ENCODE measurements at places on chromosomes 16 and 17.

DNA sequence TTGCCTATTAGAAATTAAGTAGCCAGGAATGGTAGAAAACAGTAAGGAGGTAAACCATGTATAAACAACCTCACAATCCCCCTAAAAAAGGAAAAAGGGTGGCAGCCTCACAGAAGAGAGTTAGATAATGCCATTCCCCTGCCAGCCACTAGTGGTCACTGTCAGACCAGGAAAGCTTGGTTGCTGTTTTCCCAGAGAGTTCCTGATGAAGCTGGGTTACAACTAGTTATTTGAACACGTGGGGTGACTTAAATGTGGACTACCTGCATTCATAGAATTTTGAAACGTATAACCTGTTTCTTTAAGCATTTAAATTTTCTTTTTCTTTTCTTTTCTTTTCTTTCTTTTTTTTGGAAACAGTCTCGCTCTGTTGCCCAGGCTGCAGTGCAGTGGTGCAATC is 5.8 kb downstream of the GPRC5C start:
- DNase-seq = no peak

DNA sequence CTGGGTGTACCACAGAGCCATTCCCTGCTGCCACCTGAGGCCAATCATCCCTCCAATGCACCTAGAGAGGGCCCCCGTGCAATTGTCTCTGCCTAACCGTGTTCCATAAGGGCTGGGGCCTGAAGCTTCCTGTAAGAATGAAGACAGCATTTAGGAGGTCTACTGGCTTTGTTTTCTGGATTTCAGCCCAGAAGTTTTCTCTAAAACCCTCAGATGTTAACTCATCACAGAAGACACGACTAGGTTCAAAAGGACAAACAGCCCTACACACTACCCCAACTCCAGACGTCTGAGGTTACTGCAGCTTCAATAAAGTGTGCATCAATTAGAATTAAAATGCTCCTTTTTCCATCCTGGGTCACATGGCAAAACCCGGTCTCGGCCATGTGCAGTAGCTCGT is 10.8 kb upstream of the DRG2 start:
- DNase-seq = no peak

DNA sequence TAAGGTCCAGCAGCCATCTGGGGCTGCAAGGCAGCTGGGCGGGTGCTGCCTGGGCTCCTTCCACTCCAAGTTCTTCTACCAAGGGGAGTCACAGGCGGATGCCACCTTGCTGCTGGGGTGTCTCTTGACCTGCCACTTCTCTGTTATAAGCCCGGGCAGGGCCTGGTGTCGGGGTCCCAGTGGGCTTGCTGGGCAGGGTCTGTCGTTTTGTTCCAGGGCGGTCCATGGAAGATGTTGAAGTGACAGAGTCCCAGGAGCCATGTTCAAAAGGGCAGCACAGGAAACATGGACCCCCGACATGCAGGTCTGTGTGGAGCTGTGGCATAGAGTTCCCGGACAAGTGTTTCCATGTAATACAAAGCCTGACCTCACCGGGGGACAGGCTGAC is 91.1 kb downstream of the TNFRSF13B start:
- DNase-seq = no peak

- DNase-seq = no peak
Measured at GRCh38 chr17:66711401-66711800, 123.5 kb upstream of the CACNG5 start.

- DNase-seq = peak; percentile 44
Measured at GRCh38 chr17:80855948-80856862, 135.4 kb upstream of the CHMP6 start.

DNA sequence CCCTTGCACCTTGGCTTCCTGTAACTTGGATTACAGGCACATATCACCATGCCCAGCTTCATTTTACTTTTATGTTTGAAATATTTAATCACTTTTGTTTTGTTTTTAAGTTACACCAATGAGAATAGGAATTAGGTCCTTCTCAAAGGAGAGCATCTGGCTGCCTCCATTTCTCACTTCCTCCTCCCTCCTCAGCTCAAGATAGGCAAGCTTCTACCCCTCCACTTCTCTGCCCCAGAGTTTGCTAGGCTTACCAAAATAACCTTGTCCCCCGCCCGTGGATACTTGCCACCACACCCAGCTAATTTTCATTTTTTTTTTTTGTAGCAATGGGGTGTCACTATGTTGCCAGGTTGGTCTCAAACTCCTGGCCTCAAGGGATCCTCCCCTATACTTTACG is 17.9 kb downstream of the GABARAPL2 start:
- no peak for DNase-seq

DNA sequence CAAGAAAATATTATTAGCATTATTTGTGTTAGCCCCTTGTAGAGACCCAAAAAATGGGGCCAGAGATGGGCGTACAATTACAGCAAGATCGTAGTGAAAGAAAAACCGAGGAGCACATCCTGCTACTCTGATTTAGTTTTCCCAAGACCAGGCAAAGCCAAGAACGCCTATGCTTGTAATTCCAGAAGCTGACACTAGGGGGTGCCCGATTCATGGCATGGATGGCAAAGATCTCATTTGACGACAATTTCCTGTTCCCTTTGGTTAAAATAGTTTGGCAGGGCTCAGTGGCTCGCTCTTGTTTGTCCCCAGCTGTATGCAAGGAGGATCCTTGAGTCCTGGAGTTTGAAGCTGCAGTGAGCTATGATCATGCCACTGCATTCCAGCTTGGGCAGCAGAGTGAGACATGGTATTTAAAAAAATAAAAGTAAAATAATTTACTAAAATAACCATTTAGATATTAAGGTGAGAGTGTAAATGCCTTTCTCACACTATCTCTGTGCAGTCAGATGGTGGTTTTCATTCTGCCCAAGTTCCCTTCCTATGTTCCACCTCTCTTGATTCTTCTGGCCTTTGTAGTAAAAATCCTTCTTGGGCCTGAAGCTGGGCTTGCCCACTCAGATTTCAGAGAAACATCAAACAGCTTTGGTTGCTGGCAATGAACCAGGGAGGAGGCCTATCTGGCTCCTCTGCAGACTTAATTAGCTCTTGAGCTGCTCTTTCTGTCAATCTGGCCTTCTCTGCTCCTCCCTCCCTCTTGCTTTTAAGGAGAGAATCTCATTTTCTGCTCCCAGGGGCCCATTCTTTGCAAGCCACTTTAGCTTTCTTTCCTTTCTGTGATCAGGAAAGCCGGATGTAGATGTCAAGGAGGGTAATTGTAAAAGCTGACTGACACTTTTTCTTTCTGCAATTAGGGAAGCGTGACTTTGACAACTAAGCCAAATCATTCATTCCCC is 31.2 kb downstream of the TMEM238L start:
- no peak for DNase-seq

DNA sequence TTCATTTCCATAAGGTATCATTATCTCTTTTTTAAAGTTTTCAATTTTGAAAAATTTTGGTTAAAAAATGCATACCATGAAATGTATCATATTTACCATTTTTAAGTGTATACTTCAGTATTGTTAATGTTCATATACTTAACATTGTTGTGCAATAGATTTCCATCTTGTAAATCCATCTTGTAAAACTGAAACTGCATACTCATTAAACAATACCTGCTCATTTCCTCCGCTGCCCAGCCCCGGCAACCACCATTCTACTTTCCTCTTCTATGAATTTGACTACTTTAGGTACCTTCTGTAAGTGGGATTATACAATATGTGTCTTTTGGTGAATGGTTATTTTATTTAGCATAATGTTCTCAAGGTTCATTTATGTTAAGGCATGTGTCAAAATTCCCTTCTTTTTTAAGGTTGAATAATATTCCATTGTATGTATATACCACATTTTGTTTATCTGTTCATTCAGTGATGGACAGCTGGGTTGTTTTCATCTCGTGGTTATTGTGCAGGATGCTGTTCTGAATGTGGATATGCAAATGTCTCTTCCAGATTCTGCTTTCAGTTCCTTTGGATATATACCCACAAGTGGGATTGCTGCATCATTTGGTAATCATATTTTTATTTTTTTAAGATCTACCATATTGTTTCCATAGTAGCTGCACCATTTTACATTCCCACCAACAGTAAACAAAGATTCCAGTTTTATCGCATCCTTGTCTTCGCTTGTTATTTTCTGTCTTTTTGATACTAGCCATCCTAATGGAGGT is 6.7 kb downstream of the CCL2 start:
- DNase-seq = no peak

GRCh38 chr17:74761931-74762330 is 13.5 kb downstream of the NHERF1 start:
- DNase-seq = no peak
